ELF-1 (cell line): ENCODE measurements at places on chromosomes 1 and 21.

GRCh38 chr1:151547119-151547899 lies 7.2 kb downstream of the TUFT1 start:
- peak; percentile 90 for DNase-seq

GRCh38 chr1:248686815-248687214 lies 15.8 kb downstream of the OR14I1 start:
- DNase-seq, result no peak

DNA sequence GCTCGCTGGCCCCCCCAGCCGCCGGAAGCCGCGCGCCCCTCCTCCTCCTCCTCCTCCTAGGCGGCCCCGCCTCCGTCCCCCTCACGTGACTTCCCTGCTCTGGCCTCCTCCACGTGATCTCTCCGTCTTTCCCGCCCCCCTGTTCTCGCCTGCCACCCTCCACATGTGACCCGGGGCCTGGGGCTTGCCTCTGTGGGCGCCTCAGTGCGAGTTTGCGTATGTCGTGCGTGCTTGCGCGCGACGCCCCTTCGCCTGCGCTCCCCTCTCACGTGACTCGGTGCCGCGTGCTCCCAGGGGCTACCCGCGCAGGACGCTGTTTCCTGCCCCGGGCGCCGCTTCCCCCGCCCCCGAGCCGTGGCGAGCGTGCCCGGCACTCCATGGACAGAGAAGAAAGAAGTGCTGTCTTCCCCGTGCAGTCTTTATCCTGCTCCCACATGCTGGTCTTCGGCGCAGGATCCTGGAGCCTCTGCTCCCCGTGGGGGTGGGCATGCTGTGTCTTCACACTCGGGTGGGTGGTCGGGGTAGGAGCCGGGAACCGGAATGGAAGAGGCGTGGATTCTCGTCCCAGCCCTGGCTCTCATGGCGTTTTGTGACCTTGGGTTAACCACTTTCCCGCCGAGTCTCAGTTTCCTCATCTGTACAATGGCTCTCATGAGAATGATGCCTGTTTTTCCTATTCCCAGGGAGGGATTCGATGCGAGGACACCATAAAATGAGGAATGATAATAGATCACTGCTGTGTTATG lies 431 bp upstream of the UBE2Q1 start:
- peak; percentile 97 for DNase-seq

DNA sequence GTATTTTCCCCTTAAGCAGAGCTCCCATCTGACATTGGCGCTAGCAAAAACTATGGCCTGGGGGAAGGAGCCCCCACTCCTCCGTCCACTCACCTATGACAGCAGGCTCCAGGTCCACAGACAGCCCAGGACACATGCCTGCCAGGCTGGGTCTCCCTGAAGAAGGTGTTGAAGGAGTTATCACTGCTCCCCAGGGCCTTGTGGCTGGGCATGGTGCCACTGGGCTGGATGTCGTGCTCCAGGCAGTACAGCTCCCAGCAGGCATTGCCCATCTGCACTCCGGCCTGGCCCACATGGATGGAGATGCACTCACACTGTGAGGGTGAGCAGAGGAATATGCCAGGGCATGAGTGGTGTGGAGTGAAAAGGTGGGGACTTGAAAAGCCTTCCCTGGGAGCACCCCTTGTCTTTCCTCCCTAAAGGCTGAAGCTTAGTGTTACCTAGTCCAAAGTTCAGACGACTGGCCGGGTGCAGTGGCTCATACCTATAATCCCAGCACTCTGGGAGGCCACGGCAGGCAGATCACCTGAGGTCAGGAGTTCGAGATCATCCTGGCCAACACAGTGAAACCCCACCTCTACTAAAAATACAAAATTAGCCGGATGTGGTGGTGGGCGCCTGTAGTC lies 30.0 kb downstream of the RABIF start:
- no peak for DNase-seq

GRCh38 chr1:5727191-5727590 lies 265.0 kb downstream of the NPHP4 start:
- no peak for DNase-seq

DNA sequence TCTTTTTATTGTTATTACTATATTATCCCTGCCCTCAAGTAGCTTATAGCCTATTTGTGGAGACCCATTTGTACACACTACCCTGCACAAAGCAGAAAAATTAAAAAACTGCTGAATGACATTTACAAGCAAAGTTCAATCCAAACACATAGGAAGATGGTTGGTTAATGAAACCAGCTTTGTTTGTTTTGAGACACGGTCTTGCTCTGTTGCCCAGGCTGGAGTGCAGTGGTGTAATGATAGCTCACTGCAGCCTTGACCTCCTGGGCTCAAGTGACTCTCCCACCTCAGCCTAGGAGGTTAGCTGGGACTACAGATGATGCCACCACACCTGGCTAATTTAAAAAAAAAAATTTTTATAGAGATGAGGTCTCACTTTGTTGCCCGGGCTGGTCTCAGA lies 31.6 kb downstream of the TGFB2 start:
- DNase-seq, result no peak

DNA sequence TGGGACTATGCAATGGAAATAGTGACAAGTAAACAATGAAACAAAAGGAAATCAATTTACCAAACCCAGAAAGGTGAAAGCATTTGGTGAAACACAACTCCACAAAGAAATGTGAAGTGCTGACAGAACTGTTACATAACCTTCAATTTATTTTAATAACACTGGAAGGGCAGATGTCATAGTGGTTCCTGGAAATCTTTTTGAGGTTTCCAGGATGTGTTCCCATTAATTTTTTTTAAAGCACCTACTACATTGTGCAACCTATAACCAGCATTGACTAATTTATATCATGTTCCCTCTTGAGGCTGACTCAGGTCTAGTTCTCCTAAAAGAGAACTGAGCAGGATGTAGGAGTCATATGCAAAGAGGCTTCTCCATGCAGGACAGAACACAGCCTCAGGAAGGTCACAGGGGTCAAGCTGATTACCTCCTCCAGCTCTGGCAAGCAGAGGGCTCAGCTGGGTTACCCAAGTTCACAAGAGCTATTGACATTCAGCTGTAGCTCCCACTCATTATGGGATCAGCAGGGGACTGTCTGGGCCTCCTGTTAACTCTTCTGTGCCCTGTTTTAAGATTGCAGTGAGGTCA lies 157.1 kb upstream of the NRIP1 start:
- DNase-seq, result peak; percentile 87

- no peak for DNase-seq
Observed at GRCh38 chr1:81437649-81438048, 363.1 kb upstream of the ADGRL2 start.

DNA sequence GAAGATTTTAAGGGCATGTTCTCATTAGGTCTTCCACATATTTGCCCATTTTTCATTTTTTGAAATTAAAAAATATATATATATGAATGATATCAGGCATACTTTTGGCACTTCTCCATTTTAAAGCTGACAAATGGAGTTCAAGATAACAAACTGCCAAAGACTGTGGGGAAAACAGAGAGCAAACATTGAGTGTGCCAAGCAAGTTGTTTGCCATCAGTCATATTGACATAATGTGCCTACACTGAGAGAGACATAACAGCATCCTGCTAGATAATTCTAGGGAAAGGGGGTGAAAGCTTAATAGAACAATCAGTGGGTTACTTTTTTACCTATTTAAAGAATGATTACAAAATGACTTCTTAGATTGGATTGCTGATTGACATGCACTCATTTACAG lies 529.4 kb upstream of the CXADR start:
- no peak for DNase-seq

DNA sequence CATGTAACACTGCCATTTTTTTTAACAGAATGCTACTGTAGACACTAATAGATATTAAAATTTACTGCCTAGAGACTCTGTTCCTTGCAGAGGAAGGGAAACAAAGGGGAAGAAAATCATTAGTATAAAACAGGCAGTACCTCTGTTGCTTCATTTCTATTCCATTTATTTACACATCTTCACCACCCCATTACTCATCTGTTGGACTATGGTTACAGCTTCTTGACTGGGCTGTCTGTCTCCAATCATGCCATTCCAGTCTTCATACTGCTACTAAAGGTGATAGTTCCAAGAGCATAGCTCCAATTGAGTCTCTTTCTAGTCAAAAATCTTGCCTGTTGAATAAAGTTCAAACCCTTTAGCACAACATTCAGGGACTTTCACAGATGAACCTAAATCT lies 22.2 kb upstream of the GPR25 start:
- no peak for DNase-seq

- DNase-seq, result peak; percentile 59
Observed at GRCh38 chr1:116881879-116882520, 27.7 kb upstream of the PTGFRN start.

- no peak for DNase-seq
Observed at GRCh38 chr1:241640867-241641622, 876 bp upstream of the CHML start.

DNA sequence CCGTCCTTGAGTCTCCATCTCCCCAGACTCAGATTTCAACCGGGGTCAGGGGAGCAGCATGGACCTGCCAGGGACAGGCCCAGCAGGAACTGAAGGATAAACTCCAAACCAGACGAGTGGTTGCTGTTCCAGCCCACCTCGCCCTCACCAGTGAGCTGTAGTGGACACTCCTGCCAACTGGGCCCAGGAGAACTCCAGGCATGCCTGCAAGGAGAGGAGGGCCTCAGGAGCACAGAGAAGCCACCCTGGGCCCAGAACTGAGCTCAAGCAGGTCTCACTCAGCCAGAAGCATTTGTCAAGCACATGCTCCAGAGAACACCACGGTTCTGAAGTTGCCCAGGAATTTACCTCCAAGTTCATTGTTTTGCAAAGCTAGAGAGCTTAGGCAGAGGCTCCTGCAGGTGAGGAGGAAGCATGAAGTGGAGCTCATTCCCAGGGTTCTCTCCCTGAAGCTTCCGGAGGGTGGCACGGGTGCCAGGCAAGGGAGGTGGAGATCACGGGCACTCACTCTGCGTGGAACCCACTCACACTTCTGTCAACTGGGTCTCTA lies 61.0 kb downstream of the MATN1 start:
- peak; percentile 19 for DNase-seq

GRCh38 chr1:165025805-165026204 lies 330.7 kb downstream of the LMX1A start:
- DNase-seq, result no peak

DNA sequence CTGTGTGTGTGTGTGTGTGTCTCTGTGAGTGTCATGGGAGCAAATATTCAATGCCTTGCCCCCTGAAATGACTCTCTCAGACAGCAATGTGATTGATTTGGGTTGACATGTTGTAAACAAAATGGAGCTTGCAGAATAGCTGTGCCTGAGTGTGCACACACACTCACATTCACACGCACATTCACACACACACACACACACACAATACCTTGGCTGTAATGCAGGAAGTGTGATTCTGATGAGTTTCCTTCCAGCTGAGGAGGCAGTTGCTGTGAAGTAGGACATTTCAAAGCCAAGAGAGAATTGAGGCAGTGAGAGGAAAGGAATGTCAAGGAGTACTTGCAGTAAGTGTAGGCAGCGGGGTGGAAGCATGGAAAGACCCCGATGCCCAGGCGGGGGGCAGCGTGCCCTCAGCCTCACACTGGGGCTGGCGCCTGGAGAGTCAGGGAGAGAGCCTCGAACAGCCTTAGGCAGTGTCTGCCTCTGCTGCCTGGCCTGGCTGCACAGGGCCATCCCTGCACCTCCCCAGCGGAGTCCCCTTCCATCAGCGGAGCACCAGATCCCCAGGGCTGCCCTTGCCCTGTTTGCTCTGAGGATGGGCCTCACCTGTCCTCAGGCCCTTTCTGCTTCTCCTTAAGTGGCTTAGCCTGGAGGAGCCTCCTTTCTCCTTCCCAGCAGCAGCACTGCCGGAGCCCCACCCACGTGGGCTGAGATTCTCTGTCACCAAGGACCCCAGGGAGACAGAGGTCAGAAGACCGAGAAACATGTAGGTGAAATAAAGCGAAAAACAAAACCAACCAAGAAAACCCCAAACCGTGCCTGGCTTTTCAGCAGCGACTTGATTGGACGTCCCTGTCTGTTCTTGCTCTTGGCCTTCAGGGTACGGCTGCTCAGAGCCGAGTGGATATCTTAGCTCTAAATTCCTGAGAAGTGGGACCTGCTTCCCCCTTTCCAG lies 9.2 kb downstream of the VASH2 start:
- no peak for DNase-seq

DNA sequence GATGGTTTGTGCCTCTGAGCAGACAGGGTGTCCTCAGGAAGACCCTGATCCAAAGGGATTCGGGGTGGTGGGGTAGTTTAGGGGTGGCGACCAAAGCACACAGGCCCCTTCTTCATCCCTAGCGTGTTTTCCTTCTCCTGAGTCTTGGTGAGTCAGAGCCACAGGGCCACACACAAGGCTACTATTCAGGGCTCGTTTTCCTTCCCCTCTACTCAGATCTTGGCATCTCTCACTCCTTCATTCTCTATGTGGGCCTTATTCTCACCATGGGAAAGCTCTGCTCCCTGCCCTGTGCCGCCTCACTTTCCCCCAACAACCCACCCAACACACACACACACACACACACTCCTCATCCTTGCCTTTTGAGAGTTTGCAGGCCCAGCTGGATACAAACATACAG lies 43.6 kb upstream of the WNT2B start:
- DNase-seq, result no peak

- DNase-seq, result no peak
Observed at GRCh38 chr1:8629241-8630091, 188.0 kb downstream of the RERE start.

GRCh38 chr21:33552093-33552998 lies 9.5 kb downstream of the SON start:
- DNase-seq, result no peak

GRCh38 chr21:44294391-44295162 lies 5.3 kb upstream of the PFKL start:
- DNase-seq, result no peak

DNA sequence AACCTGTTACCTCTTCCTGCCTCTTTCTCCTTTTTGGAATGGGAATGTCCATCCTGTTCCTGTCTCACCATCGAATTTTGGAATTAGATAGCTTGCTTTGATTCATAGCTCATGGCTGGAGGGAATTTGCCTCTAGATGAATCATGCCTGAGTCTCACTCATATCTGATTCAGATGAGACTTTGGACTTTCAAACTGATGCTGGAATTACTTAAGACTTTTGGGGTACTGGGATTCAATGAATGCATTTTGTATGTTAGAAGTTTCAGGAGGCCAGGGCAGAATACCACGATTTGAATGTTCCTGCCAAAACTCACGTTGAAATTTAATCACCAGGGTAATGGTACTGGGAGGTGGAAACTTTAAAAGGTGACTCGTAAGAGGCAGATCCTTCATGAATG lies 132.4 kb downstream of the DSCAM start:
- DNase-seq, result no peak

DNA sequence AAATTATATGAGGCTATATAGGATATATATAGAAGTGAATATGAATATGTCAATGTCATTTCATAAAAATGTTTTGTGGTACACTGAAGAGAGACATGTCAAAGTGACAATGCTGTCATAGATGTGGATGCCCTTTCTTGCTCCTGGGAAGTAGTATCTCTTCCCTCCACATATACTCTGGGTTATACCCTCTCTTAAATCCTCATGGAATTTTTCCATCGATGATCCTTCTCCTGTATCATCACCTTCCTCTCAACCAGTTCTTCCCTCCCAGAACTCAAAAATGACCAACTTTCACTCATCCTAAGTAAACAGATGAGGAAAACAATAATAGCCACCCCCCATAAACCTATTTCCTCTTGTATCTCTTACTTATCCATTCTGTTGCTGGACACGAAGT lies 351.5 kb downstream of the USP25 start:
- no peak for DNase-seq
